ENCODE measurements at places on chromosomes 4 and X.

DNA sequence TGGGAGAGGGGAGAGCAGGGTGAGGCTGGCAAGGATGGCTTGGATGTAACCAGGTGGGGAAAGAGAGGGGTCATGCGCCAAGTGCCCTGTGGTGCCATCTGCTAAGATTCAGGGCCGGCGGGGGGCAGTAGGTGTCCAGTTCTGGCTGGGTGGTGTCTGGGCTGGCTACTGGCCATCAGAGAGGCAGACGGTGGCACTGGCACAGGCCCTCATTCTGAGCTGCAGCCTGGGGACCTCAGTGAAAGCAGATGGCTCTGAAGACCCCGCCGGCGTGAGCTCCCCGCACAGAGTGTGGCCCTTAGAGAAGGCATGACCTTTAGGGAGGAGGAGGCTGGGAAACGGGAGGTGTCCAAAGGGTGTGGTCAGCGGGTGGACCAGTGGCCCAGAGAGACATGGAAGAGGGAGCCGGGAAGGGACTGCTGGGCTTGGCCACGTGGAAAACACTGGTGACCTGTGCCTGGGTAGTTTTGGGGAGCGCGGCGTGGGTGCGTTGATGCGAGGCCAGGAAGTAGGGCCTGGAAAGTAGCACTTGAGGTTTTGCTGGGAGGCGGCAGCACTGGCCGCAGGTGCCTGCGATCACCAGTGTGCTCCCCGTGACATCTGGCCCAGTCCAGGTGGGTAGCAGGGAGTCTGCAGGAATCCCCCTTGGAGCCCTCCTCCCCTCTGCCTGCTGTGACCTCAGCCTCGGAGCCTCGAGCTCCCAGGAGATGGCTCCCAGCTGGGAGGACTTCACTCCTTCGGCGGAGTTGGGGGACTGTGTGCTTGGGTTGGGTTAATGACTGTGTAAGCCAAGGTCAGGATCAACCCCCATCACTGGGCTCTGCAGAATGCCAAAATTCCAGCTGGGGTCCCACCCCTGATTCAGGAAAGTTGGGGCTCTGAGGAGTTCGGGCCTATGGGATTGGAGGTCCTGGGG, 9.3 kb upstream of the SH3TC1 start:
- ATAC-seq, result no peak

GRCh38 chr4:152848508-152848907, 68.8 kb downstream of the ARFIP1 start:
- ATAC-seq, result no peak

GRCh38 chrX:154305541-154306205, 10.1 kb downstream of the TKTL1 start:
- ATAC-seq, result no peak

DNA sequence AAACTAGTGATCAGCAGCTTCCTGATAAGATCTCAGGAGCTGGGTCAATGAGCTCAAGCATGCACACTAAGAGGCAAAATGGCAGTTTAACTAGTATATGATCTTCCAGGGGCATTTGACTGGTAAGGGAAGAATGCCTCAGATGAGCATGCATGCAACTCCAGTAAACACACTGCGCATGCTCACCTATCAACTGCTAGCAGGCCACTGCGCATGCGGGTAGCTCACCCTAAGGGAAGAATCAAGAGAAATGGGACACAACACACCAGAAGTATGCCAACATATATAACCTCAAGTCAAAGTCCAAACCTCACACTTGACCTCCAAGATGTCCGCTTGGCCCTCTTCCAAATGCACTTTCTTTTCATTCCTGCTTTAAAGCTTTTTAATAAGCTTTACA, 1004.0 kb downstream of the ADGRL3 start:
- ATAC-seq, result no peak

GRCh38 chrX:68677998-68678397, 30.5 kb downstream of the STARD8 start:
- no peak for ATAC-seq

GRCh38 chr4:181043486-181043885, 1199.7 kb upstream of the TENM3 start:
- ATAC-seq, result no peak

DNA sequence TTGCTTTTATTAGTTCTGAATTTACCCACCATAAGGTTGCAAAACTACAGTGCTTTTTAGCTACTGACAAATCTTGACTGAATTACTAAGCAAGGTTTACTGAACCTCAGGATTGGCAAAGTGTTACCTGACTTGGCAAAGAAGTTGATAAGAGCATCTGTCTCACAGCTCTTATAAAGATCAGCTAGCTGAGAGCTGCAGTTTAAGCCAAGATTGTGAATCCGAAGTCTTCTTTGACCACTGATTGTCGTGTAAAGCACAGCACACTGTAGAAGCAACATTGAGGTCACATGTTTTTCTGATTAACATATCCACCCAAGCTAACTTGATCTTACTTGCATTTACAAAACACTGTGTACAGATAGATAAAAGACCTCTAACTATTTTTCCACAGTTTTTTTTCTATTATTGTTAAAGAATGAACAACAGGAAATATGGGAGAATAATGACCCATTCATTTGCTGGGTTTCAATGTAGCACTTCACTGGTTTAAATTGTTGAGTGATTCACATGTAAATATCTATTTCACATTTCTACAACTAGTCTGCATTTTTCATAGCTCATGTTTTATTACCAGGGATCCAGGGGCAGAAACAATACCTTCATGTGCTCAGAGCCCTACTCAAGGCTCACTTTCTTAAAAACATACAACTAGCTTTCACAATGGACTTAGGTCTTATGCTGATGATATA, 54.0 kb downstream of the METTL14 start:
- no peak for ATAC-seq

- ATAC-seq, result no peak
Measured at GRCh38 chr4:39259571-39260330, 77.4 kb downstream of the WDR19 start.

Measured in stimulated activated memory B cell treated with anti-CD40 and anti-IgM and Interleukin-4, amounts not matched to agents 10 μg/mL and 1 μg/mL and 100 μg/mL, for 72 hours (primary cell).